H9 (cell line): ENCODE measurements at places on chromosomes 7 and 10.

- DNase-seq = no peak
Observed at GRCh38 chr10:87615856-87616255, 43.8 kb upstream of the PAPSS2 start.

- no peak for DNase-seq
Observed at GRCh38 chr10:62386356-62387320, 12.5 kb downstream of the ZNF365 start.

DNA sequence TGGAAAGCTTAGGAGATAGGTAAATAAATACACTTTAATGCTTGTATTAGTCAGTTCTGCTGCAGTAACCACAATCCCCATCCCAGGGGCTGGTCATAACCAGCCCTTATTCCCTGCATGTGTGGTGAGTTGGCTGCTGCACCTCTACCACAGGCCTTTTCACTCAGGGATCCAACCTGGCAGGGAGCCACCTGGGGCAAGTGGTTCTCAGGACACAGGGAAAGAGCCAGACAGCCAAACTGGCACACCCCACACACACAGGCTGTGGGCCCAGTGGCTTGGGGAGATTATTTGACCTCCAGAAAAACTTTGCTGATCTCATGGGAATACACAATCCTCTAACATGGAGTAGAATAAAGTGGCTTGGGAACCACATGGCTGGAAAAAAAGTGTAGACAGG is 400.0 kb upstream of the RNF32 start:
- DNase-seq = no peak

DNA sequence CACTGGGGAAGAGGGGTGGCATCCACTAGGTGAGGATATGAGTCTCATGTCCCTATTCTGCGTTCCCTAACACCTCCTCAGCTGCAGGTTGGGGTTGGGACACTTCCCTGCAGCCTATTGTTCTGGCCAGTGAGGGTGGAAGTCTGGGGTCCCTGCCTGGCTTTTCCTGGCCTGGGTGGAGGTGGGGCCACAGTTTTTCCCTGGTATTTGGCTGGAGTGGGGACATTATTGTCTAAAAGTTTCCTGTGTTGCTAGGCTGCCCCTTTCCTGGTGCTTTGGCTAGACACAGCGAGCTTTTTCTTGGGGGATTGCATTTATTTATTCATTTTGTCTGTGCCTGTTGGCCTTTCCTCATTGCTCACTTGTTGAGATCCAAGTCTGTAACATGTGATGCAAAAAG is 559.5 kb upstream of the IGFBP3 start:
- DNase-seq = no peak

DNA sequence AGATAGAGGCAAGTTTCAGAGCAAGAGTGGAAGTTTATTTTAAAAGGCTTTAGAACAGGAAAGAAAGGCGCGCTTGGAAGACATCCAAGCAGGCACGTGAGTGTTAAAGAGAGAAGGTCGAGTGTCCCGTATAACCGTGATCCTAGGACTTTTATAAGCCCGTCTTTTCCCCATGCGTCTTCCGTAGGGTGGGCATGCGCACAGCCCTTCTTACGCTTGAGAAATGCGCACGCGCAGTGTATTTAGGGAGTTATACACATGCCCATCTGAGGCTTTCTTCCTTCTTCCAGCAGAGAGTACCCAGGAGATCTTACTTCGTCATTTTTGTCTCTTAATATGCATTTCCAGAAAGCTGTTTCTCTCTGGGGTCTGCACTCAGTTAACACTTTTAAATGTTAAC is 52.4 kb downstream of the CALD1 start:
- DNase-seq = no peak

GRCh38 chr10:18229826-18230225 is 89.6 kb downstream of the CACNB2 start:
- no peak for DNase-seq

GRCh38 chr7:77783545-77783944 is 14.7 kb downstream of the TMEM60 start:
- no peak for DNase-seq

GRCh38 chr7:4486907-4487306 is 195.2 kb upstream of the FOXK1 start:
- no peak for DNase-seq

DNA sequence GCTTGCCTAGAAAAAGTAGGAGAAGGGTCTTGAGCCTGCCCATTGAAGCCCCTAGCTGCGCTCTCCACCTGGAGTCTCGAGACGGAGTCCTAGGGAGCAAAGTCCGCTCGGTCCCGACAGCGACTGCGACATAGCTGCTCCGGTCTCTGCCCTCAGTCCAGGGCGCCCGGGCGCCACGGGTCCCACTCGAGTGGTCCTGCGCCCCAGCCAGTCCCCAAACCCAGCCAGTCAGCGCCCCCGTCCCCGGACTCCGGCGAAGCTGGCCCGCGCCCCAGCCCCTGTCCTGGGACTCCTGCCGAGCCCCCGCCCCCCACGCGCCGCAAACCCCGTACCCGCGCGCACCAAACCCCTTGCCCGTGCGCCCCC is 490 bp downstream of the TNS3 start:
- no peak for DNase-seq

DNA sequence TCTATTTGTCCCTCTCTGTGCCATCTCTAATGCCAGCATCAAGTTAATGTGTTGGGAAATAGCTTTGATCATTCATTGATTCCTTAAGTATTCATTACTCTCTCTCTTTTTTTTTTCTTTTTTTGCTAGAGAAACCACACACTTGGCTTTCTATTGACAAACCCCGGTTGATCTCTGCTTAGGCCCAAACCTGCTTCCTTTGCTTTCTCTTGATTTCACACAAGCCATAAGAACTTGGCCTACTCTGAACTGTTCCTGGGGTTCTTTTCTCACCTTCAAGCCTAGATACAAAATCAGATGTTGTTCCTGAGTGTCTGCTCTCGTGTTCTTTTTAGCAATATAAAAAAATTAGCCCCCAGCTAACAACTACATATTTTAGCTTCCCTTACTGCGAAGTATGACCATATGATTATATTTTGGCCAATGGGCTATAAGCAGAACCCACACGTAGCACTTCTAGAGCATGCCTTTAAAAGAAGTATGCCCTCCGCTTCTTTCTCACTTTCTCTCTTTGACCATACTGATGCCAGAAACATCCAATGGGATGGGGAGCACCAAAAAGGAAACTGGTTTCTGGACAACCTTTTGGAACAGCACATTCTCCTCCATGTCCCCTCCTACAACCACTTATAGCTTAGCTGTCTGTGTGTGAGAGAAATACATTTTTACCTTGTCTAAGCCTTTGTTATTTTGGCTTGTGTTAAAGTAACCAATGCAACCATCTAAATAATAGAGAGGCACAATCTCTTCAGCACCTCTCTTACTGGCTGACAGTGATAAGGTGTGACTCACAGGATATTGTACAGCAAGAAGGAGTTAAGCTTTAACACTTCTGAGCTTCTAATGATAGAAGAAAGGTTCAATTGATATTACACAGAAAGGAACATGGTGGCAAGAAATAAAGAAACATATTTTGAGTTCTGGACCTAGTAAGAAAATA is 96.6 kb upstream of the LRRN3 start:
- no peak for DNase-seq

- no peak for DNase-seq
Observed at GRCh38 chr10:79245539-79246208, 101.6 kb upstream of the PPIF start.

- DNase-seq = peak; percentile 96
Observed at GRCh38 chr10:131900350-131901152, at the start of gene PPP2R2D. Gene PPP2R2D, plus strand, starts transcription at chr10:131901008. Its CDS starts 141 bp downstream, at chr10:131901149.

- DNase-seq = no peak
Observed at GRCh38 chr7:74283858-74284447, 5.3 kb upstream of the CLIP2 start.

DNA sequence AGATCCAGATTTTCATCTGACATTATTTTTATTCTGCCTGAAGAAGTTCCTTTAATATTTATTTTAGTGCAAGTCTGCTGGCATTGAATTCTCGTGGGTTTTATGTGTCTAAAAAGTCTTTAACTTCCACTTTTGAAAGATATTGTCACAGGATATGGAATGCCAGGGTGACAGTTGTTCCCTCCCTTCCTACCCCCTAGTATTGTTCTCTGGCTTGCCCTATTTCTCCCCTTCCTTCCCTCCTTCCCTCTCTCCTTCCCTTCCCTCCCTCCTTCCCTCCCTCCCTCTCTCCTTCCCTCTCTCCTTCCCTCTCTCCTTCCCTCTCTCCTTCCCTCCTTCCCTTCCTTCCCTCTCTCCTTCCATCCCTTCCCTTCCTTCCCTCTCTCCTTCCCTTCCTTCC is 14.9 kb downstream of the OLAH start:
- DNase-seq = no peak

DNA sequence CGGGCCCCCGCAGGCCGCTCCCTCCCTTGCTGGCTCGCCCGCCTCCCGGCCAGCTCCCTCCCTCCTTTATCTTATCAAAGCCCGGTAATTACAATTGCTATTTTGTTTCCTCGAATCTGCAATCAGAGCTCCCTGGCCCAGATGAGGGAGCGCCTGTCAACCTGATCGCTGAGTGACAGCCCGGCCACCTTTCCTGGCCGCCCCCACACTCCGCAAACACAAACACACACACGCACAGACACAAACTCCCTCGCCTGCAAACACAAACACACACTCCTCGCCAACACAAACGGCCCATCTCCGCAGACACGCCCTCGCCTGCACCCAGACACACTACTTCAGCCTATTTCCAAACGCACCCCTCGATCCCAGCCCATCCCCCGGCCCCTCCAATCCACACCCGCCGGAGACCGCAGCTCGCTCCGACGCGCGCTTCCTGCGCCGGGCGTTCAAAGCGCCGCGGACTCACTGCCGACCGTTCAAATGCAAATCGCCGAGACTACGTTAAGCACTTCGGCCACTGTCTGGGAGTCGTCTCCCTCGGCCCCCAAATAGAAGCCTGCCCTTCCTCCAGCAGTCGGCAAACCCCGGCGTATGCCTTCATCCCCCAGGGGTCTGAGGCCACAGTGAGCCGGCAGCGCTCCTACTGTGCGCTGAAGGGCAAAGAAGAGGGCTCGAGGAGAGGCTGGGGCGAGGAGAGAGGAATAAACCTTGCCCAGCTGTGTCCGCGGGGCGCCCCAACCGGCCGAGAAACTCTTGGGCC is 3.0 kb upstream of the FGF8 start:
- peak; percentile 94 for DNase-seq

- DNase-seq = no peak
Observed at GRCh38 chr7:17046666-17047065, 164.9 kb upstream of the AGR3 start.

DNA sequence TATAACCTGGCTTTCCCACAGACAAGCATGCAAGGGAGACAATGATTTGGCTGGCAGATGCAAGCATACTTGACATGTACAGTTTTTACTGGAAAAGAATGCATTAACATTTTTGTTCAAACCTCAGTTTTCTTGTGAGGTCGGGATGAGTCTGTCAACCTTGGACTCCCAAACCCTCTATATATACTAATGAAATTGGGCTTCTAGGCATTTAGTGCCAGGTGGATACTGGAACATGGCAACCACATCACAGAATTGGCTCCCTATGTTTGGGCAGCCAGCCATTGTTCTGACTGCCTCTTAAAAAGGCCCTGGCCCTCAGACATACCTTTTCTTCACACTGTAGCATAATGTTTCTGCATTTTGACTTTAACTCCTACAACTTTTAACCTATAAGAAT is 39.1 kb downstream of the CDK6 start:
- no peak for DNase-seq

DNA sequence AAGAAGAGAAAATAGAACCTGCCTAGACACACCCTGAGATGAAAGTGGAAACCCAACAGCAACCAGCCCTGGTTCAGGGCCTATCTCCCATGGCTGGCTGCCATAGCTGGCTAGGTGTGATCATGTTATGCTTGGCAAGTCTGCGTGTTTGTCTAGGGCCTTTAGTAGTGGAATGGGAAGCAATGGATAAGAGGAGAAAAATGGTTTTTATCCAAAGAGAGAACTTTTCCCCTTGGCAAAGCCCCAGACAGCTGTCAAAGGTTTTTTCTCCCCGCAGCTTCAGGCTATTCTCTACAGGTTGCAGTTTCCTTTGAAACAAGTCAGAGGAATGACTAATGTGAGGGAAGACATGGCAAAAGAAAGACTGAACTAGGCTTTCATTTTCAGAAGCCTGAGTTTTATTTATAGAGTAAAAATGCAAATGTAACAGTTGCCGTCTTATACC is 161.5 kb downstream of the SEMA3D start:
- no peak for DNase-seq

DNA sequence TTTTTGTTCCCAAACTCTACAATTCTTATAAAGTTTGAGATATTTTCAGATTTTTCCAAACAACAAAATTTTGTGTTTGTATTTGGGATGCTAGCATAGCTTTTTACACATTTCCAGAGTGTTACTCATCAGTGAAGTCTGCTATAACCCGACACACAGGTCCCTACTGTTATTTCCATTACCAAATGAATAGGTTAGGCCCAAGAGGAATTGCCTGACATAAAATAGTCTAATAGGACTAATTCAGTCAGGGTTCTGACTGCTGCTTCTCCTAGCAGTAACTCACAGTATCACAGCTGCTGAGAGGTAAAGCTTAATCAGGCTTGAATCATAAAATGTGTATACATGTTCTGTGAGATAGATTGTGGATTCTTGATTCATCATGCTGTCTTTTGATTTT is 49.1 kb upstream of the STRIP2 start:
- no peak for DNase-seq

GRCh38 chr7:31458203-31458602 is 55.7 kb upstream of the ITPRID1 start:
- DNase-seq = no peak

DNA sequence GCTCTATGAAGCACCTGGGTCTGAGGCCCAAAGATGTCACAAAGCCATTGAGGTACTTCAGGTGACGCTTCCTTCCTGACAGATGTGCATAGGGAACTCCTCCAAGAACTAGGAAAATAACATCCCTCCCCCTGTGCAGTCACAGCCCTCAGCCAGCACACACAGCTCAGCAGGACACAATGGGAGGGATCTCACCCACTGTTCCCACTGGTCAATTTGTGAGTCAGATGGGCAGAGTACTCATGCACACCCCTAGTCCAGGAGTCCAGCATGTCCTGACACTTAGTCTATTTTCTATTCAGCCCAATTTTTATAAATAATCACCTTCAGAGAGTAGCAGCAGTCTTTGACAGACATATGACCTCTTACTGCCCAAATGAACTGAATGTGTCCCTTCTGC is 60.7 kb upstream of the PFKP start:
- DNase-seq = no peak

DNA sequence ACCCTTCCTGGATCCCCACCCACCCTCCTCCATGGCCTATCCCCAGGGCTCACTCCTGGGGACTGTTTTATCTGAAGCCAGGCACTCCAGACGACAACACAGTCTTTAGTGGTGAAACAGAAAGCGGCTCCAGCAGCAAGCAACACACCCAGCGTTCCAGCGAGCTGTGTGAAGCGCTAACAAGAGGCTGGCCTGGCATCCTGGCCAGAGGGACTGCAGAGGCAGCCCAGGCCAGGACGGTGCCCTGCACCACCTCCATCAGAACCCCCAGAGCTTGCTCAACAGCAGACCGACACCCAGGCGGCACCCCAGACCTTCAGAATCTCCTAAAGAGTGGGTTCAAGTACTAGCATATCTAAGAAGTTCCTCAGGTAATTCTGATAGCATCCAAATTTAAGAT is 2.0 kb upstream of the CPXM2 start:
- DNase-seq = no peak

- no peak for DNase-seq
Observed at GRCh38 chr7:30466266-30466665, 12.3 kb downstream of the NOD1 start.

GRCh38 chr7:144527051-144527471 is 123.6 kb upstream of the NOBOX start:
- DNase-seq = no peak
